ENCODE measurements at places on chromosomes 7 and 10.

DNA sequence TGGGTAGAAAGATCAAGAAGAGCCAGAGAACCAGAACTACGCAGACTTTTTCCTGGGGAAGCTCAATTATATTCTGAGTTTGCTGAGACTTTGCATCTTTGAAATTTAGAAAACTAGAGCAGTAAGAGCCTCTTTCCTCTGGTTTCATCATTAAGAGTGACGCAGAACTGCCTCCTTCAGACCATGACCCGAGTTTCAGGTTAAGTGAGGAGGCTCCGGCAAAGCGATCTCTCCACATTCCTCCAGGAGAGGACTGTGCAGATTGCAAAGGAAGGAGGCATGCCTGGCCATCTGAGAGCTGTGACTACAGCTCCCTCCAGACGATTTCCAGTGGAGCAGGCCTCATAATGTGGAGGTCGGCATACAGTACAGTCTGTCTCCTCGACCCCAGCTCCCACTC, 115.8 kb upstream of the LANCL2 start:
- no peak for DNase-seq

DNA sequence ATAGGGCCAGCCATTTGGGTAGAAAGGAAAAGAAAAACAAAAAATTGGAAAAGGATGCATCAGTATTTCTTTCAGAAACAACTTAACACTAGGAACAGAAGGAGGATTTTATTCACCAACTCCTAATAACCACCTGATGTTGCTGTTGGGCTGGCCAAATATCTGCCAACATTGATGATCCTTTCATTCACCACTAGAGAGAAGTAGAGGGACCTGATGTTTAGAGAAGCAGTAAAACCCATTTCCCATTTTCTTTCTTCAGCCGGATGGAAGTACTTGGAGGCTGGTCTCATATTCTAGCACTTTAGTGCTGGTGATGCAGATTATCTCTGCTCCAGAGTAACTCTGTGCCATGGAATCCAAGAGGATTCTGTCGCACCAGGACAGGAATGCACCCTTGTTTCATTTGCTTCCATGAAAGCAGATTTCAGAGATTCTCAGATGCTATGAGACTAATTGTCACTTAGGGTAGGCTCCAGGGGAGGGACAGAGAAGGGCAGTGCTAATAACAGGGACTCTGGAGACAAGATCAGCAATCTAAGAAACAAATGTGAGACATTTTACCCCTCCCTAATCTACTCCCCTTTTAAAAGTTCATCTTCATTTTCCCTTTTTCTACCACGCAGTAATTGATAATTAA, 3.1 kb downstream of the KLLN start:
- no peak for DNase-seq

GRCh38 chr10:4824791-4825310, 1.2 kb upstream of the AKR1E2 start:
- no peak for DNase-seq

DNA sequence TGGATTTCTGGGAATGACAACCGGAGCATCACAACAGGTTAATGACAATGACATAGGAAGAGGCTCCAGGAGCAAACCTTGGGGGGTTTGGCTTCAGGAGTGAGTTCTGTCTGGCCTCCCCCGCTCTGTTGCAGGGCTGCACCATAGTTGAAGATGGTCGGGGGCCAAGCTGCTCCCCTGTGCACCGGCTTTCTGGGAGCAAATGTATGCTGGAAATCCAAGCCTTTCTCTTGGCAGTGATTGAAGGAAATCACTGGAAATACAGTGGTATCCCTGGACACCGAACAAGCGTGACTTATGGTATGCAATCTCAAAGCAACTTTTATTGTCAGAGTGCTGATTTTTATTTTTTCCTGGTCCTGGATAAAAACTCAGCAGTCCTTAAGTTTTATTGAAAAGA, 251.9 kb upstream of the ZNF32 start:
- DNase-seq, result no peak

GRCh38 chr10:23238015-23238414, 45.9 kb downstream of the PTF1A start:
- DNase-seq, result no peak

GRCh38 chr10:107264742-107265141, 100.2 kb upstream of the SORCS1 start:
- DNase-seq, result no peak
